ENCODE measurements at places on chromosomes 6 and 20. TPM values are rescaled to one million over a fixed set of nuclear protein-coding genes. Genes with fewer than 3 reads are reported as not detected.

The SMOC2 gene
- total RNA-seq, result not detected

DNA sequence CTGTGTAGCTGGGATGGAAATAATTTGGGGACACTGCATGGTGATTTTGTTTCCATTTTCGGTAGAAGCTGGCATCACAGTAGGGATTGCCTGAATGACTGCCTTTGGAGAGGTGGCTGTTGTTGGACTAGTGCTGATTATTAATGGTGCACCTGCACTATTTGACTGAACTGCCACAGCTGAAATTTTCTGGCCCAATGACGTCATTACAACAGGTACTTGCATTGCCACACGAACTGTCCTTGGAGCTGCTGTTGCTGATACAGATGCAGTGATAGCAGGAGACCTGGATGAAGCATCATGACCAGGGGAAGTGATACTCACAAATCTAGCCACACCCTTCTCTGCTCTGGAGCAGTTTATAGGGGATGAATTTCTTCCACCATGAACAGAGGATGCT is 95.6 kb upstream of the FOXC1 start:
- no peaks in the 10 kb centered on the region for H3K4me1 ChIP-seq
- no peak overlapping the region for H3K4me3 ChIP-seq
- no peak overlapping the region for H3K27ac ChIP-seq
- H3K27me3 ChIP-seq, result no peaks in the 10 kb centered on the region
- H3K36me3 ChIP-seq, result no peaks in the 10 kb centered on the region

GRCh38 chr20:34578521-34578920 is 20.0 kb downstream of the MAP1LC3A start:
- peaks cover 9% of the 10 kb centered on the region for H3K4me1 ChIP-seq
- no peak overlapping the region for H3K4me3 ChIP-seq
- H3K27ac ChIP-seq, result no peak overlapping the region
- H3K36me3 ChIP-seq, result no peaks in the 10 kb centered on the region
- no peaks in the 10 kb centered on the region for H3K27me3 ChIP-seq
- DNase-seq, result no peak

The PAK5 gene
- not detected for total RNA-seq

The LTA gene
- total RNA-seq, result 128 TPM

The RREB1 gene
- total RNA-seq, result 3.2 TPM

DNA sequence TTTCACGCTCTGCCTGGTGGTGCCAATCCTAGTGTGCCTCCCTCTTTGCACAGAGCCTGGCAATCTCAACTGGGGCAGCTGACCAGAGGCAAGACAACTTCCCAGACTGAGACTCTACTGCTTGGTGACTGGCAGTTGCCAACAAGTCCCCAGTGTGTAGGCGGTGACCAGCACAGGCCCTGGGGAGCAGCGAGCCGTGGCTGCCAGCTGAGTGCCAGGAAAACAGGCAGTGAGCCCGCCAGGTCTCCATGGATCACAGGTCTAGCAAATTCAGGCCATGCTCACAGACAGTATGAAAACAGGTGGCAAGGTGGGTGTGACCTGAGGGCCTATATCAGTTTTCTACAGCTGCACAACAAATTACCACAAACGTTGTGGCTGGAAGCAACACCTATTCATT is 289.9 kb downstream of the KIF16B start:
- H3K4me3 ChIP-seq, result no peak overlapping the region
- H3K36me3 ChIP-seq, result no peaks in the 10 kb centered on the region
- no peaks in the 10 kb centered on the region for H3K27me3 ChIP-seq
- no peaks in the 10 kb centered on the region for H3K4me1 ChIP-seq

The WFDC10A gene
- not detected for total RNA-seq

DNA sequence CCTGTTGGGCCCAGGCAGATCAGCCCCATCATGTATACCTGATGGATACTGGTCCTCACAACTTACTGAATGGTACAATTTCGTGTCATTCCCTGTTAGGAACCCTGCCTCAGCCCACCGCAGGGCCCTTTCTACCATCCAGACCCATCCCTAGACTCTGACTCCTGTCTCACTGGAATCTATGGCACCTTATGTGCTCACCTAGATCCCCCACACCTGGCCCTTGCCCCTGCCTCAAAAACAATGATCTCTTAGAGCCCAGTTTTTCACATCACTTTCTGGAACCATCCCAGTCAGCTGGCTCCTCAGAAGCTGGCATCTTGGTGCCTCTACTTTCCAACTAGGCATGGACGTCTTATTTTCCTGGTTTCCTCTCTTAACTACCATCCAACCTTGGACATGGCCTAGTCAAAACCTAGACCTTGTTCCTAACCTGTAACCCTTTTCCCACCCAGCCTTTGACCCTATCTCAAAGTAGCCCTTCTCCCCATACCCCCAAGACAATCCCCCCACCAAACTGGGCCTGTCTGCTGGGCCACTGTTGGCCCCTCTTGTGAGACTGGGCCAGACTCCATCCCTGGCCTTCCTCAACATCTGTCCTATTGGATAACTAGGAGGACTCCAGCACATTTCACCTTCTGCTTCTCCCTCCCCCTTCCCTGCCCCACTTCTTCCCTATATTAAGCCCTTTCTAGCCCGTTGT is 981 bp downstream of the HM13 start:
- peak overlapping the region; percentile 87 for H3K4me3 ChIP-seq
- H3K27me3 ChIP-seq, result no peaks in the 10 kb centered on the region
- H3K4me1 ChIP-seq, result peaks cover 14% of the 10 kb centered on the region
- 0 out of 2 replicates have a peak overlapping the region, but pooled peaks have one; percentile 5 for H3K27ac ChIP-seq

The BNIP5 gene
- not detected for total RNA-seq

The ULBP1 gene
- 5.1 TPM for total RNA-seq

The ZKSCAN3 gene
- total RNA-seq, result 5.1 TPM

DNA sequence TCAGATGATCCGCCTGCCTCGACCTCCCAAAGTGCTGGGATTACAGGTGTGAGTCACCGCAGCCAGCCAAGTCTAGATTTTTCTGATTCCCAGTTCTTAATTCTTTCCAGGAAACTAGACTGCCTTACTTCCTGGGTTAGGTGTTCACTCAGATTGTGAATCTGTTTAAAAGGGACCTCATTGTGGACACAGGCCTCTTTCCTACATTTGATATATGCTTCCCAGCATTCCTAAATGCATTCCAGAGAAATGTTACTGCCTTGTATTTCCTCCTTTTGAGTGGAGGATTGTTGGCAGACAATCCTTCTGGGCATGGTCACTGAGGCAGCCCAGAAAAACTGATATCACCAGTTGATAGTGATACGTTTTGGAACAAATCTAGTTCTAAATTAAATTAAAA is 15.7 kb downstream of the TMEM181 start:
- DNase-seq, result no peak
- H3K27me3 ChIP-seq, result no peaks in the 10 kb centered on the region
- no peak overlapping the region for H3K27ac ChIP-seq
- no peak overlapping the region for H3K4me3 ChIP-seq
- peaks cover 26% of the 10 kb centered on the region for H3K36me3 ChIP-seq

GRCh38 chr20:10718661-10719060 is 44.9 kb upstream of the JAG1 start:
- H3K36me3 ChIP-seq, result no peaks in the 10 kb centered on the region
- H3K4me3 ChIP-seq, result no peak overlapping the region
- DNase-seq, result no peak
- H3K27me3 ChIP-seq, result 0 out of 2 replicates have a peak, but pooled peaks cover 4% of the 10 kb centered on the region
- no peaks in the 10 kb centered on the region for H3K4me1 ChIP-seq

The ASIP gene
- not detected for total RNA-seq

The PACRG gene
- total RNA-seq, result not detected

DNA sequence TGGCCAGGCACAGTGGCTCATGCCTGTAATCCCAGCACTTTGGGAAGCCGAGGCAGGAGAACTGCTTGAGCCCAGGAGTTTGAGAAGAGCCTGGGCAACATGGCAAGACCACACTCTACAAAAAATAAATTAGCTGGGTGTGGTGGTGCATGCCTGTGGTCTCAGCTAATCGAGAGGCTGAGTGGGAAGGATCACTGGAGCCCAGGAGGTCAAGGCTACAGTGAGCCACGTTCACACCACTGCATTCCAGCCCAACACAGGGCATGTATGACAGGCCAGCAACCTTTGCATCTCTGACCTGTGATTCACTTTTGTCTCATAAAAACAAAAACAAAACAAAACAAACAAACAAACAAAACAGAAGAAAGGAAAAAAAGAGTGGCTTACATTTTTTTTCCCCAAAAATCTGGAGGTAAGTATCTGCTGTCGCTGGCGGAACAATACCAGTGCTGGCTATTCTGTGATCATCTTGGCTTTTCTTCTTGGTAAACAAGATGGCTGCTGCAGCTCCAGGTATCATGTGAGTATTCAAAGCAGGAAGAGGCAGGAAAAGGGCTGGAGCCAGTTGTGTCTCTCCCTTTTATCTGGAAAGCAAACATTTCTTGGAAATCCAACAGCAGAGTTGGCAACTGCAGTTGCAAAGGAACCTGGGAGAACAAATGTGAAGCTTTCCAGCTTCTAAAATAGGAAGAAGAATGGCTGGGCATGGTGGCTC is 40.4 kb upstream of the ZMYND8 start:
- no peak overlapping the region for H3K4me3 ChIP-seq
- no peaks in the 10 kb centered on the region for H3K27me3 ChIP-seq
- no peak for DNase-seq
- no peaks in the 10 kb centered on the region for H3K36me3 ChIP-seq
- H3K4me1 ChIP-seq, result peaks cover 16% of the 10 kb centered on the region
- no peak overlapping the region for H3K27ac ChIP-seq

The PDCD2 gene
- total RNA-seq, result 222 TPM

- H3K27me3 ChIP-seq, result no peaks in the 10 kb centered on the region
- no peaks in the 10 kb centered on the region for H3K36me3 ChIP-seq
- H3K4me3 ChIP-seq, result no peak overlapping the region
- no peak for DNase-seq
- H3K27ac ChIP-seq, result no peak overlapping the region
- peaks cover 11% of the 10 kb centered on the region for H3K4me1 ChIP-seq
Observed at GRCh38 chr20:59706400-59706693, 102.0 kb downstream of the PHACTR3 start.

DNA sequence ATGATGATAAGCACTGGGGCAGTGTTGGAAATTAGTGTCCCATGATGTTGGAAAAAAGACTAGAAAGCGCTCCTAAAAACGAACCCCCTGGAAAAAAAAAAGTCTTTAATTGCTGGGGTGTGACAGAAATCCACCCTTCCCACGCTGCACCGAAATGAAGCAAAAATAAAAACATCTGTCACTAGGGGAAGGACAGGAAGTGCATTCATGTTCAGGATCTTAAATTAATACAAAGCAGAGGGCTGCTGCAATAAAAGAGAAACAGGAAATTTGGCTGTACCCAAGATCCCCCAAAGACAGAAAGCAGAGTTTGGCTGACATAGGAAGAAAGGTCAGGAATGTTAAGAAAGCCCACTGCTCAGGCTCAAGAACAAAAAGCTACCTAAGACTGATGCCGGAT is 333.9 kb downstream of the TBC1D32 start:
- no peaks in the 10 kb centered on the region for H3K4me1 ChIP-seq
- no peak overlapping the region for H3K27ac ChIP-seq
- H3K4me3 ChIP-seq, result no peak overlapping the region
- no peaks in the 10 kb centered on the region for H3K27me3 ChIP-seq
- no peak for DNase-seq

GRCh38 chr6:12138381-12138780 is 126.3 kb downstream of the HIVEP1 start:
- peaks cover 15% of the 10 kb centered on the region for H3K36me3 ChIP-seq
- no peak overlapping the region for H3K4me3 ChIP-seq
- H3K27ac ChIP-seq, result no peak overlapping the region
- no peaks in the 10 kb centered on the region for H3K27me3 ChIP-seq
- no peaks in the 10 kb centered on the region for H3K4me1 ChIP-seq

- DNase-seq, result peak; percentile 50
- H3K4me3 ChIP-seq, result peak overlapping the region; percentile 52
- H3K4me1 ChIP-seq, result peaks cover 44% of the 10 kb centered on the region
- no peaks in the 10 kb centered on the region for H3K36me3 ChIP-seq
Observed at GRCh38 chr6:6405997-6406714, 85.7 kb upstream of the F13A1 start.

DNA sequence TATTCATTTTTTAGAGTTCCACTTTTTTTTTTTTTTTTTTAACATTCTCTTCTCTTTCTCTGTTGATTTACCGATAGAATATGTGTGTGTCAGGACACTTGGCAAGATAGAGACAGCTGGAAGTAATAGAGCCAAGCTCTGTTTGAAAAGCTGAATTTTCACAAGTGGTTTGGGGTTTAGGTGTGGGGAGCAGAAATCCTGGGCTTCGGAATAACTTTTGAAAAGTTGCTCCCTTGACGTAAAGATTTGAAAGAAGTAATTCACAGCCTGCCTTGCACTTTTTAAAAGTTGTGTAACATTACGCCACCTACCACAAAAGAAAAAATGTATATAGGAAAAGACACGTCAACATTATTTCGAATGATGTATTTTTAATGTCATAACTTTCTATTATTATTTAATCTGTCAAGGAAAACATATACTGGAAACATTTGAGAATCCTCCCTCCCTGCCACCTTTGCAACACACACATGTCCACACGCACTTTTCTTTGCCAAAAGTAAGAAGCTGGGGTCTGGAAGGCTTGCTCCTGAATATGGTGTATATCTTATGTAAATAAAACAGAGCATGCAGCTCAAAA is 917.9 kb downstream of the KIF16B start:
- H3K4me3 ChIP-seq, result no peak overlapping the region
- no peaks in the 10 kb centered on the region for H3K36me3 ChIP-seq
- H3K27me3 ChIP-seq, result no peaks in the 10 kb centered on the region
- H3K4me1 ChIP-seq, result no peaks in the 10 kb centered on the region
- H3K27ac ChIP-seq, result no peak overlapping the region
- DNase-seq, result no peak

- no peak overlapping the region for H3K27ac ChIP-seq
- no peaks in the 10 kb centered on the region for H3K36me3 ChIP-seq
- H3K27me3 ChIP-seq, result no peaks in the 10 kb centered on the region
- H3K4me1 ChIP-seq, result no peaks in the 10 kb centered on the region
- no peak overlapping the region for H3K4me3 ChIP-seq
Observed at GRCh38 chr6:119443993-119444641, 94.6 kb upstream of the MAN1A1 start.

DNA sequence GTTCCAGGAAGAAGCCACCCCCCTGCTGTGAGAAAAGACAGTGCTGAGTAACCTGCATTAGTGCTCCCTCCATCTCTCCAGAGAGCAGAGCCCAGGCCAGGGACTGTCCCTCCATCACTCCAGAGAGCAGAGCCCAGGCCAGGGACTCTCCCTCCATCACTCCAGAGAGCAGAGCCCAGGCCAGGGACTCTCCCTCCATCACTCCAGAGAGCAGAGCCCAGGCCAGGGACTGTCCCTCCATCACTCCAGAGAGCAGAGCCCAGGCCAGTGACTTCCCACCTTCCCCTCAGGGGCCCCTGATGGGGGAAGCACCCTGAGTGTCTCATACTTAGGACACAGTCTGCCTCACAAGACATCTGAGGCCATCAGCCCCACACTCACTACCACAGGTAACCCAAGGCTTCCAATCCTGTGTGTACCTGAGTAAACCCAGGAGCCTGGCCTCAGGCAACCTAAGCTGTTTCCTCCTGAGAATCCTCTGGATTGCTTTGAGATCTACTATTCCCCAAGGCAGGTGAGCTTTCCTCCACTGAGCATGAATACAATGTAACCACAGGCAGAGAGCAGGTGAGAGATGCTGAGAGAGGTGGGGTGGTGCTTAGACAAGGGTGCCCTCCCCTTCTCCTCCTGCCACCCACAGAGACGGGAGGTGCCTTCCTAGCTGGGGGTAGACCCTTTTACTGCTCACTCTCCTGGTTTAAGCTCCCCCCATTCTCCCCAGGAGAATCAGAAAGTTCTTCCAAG is 4.9 kb downstream of the TBXT start:
- H3K27me3 ChIP-seq, result no peaks in the 10 kb centered on the region
- no peak overlapping the region for H3K4me3 ChIP-seq
- DNase-seq, result no peak
- peaks cover 32% of the 10 kb centered on the region for H3K4me1 ChIP-seq

The DAAM2 gene
- not detected for total RNA-seq

The EPHA7 gene
- not detected for total RNA-seq

GRCh38 chr6:51019806-51020205 is 201.1 kb downstream of the TFAP2B start:
- no peak for DNase-seq
- H3K36me3 ChIP-seq, result no peaks in the 10 kb centered on the region
- H3K4me3 ChIP-seq, result no peak overlapping the region
- H3K27me3 ChIP-seq, result no peaks in the 10 kb centered on the region

The SSTR4 gene
- not detected for total RNA-seq

Measured in Karpas-422 (cell line).